Activated CD4-positive, CD25-positive, alpha-beta regulatory T cell treated with anti-CD3 and anti-CD28 coated beads, Interleukin-2, amount 50 U/mL, for 72 hours (primary cell): ENCODE measurements at places on chromosomes 5 and 9.

DNA sequence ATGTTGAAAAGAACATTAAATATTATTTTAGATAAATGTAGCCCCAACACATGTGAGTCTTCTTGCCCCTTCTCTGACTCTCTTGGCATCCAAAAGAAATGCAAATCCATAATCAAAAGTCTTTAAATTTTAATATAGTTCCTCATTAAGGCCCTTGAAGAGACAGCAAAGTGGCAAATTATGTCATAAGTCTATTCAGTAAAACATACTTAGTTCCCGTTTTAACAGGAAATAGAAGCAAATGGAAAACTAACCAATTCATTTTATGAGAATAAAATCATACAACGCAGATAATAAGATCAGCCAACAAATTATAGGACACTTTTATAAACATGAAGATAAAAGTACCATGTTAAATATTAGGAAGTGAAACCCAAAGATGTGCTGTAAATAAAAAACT, 20.1 kb upstream of the IFNB1 start:
- DNase-seq: no peak

DNA sequence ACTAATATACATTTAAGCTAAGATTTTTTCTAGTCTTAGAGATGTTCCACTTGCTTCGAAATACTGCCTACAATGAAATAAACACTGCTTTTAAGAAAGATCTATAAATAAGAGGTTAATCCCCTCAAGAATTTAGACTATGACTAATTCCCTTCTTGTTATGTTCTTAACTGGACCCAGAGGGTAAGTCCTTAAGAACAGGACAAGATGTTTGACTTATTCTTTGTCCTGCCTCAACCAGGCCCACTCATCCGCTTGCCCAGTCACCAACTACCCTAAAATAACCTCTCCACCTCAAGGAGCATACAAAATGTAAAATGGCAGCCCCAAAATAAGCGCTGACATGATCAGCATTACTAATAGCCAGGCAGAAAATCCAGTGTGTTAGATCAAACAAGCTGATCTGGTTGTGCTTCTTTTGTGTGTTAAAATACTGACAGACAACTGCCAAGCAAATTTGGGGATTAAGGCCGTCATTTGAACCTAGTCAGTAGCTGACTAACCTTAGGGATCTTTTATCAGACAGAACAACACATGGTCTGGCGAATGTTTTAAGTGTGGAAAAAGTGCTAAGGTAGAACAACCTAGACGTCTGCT, 93.7 kb upstream of the SMC5 start:
- no peak for DNase-seq

DNA sequence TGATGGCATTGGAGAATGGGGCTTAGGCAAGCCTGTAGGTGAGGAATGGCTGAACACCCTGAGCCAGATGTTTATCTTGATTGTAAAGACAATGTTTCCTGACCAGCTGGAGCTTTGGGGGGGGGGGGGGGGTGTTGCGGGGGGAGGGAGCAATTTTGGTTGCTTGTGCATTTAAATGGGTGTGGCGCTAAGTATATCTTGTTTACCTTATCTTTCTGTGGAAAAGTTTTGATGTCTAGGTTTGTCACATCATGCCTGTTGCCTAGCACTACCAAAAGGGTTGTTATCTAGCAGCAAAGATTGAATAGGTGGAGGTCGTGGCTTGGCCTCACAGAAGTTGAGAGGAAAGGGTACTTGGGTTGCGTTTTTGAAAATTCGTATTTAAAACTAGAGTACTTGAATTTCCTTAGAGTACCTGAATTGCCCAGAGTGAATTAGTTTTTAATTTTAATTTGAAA, 1.3 kb downstream of the SMAD5 start:
- DNase-seq: no peak

DNA sequence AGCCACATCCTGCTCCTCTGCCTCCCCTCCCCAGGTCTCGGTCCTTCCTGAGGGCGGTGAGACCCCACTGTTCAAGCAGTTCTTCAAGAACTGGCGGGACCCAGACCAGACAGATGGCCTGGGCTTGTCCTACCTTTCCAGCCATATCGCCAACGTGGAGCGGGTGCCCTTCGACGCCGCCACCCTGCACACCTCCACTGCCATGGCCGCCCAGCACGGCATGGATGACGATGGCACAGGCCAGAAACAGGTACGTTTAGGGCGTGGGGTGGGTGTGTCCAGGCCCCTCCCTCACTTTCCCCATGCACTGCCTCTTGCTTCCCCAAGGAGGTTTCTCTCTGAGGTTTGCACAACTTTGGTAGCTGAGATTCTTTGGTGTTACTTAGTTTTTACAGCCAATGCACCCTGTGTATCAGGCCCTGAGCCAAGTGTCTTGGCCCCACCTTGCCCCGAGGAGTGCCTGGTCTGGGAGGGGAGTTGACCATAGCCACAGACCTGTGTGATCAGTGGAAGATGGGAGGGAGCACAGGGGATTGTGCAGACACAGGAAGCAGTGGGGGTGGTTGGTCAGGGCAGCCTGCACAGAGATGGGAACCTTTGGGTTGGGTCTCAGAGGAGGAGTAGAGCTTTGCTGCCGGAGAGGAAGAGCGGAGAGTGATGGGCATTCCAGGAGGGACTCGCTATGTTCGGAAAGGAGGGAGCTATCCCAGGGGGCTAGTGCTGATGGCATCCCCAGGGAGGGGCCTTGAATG, 50.8 kb downstream of the GSN start:
- no peak for DNase-seq

GRCh38 chr5:146426853-146427618, 20.1 kb upstream of the TCERG1 start:
- no peak for DNase-seq
